ENCODE measurements at places on chromosomes 7 and 10.

GRCh38 chr7:157016352-157017041 is 6.0 kb upstream of the MNX1 start:
- no peak for DNase-seq

GRCh38 chr10:63977329-63977923 is 456.2 kb downstream of the REEP3 start:
- DNase-seq = no peak

- no peak for DNase-seq
Observed at GRCh38 chr10:128160297-128160711, 34.1 kb upstream of the MKI67 start.

DNA sequence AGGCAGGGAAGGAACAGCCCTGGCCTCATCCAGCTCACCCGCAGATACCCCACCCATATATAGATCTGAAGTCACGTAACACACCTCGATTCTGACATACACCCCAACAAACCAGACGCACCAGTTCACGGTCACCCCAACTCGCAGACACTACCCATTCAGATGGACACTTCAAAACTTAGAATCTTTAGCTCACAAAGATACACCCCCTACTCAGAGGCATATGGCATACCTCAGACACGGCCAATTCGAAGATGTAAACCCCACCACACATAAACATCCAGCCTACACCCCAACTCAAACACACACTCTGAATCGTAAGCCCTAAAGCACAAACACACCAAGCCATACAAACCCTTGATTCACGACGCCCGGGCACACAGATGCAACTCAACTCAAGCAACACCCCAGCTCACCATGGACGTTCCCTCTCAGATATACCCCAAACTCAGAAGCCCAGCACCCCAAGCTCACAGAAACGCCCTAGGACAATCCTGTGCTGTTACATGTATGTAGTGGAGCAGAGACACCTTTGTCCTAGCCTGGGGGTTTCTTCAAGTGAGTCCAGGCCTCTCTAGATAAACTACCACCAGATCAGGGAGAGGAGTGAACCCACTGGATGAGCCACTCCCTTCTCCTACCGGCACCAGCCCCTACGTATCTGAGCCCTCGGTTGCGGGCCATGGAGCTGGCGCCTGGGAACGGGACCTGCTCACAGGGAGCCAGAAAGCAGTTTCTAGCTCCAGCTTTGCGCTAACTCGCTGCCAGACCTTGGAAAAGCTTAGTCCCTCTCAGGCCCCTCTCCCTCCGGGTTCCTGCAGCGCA is 8.8 kb downstream of the PSD start:
- DNase-seq = no peak

DNA sequence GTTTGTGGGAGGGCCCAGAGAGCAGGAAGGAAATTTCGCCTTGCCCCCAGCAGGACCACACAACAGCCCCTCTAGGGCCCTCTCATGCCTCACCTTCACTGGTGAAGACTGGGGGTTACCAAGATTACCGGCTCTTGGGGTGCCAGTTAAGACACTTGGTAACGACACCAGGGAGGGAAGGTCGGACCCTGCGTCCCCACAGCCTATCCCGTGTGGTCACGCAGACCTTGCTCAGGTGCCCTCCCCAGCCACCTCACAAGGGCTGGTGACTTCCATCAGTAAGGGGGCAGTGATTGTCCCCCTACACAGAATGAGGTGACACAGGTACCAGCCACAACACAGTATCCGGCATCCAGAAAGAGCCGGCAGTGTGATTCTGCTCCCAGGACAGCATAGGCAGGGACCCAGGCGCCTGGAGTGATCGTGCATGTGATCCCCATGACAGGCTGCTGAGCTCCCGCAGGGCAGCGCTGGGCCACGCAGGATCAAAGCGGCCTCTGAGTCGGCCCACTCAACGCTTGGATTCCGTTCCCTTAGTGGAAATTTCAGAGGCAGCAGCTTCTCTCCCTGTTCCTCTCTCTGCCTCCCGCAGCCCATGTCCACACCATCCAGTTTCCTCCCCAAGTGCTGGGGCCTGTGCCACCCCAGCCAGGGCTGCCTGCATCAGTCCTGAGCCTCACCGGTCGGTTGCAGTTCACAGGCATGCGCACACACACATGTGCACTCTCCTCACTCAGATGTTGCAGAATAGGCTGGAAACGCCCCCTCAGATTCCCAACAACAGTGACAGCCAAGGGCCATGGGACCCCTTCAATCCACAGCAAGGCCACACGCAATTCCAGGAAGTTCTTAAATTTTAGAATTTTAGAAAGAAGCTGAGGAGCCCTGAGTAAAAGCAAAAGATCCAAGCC is 35.8 kb downstream of the CAMK2B start:
- peak; percentile 40 for DNase-seq

DNA sequence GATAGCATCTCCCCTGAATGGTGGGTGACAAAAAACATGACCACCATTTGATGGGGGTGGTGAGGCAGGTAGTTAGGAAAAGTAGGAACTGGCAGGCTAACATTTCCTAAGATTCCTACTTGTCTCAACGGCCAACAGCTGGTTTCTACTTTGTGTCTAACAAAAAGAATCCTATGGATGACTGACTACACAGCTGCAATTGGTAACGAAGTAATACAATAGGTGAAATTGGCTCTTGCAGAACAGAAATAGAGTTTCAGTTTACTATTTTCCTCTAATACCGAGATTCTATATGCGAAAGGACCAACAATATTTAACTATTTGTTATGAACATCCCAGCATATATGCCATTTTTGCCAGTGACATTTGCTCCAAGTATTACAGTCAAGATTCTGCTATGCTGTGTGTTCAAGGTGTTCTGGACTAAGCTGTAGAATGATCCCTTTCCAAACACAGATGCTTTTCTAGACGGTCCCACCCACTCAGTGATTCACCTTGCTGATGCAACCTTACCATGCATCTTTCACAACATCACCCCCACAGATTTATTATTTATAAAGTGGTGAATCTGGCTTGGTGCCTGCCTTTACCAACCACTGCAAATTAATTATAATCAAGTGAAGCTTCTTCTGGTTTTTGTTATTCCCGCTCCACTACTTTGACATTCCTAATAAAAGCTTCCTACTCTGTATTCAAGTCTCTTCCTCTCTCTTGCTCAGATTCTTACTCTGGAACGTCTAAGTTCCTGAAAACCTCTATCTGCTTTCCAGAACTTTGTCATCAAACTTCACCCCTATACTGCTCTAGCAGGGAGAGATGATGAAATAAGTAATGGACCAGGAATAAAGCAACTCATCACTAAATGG is 16.8 kb downstream of the BBIP1 start:
- DNase-seq = no peak

- DNase-seq = no peak
Observed at GRCh38 chr7:17855202-17855601, 85.1 kb downstream of the SNX13 start.

GRCh38 chr7:128912281-128912680 is 1.8 kb upstream of the KCP start:
- DNase-seq = no peak

- DNase-seq = no peak
Observed at GRCh38 chr10:4255751-4256150, 470.7 kb upstream of the KLF6 start.

DNA sequence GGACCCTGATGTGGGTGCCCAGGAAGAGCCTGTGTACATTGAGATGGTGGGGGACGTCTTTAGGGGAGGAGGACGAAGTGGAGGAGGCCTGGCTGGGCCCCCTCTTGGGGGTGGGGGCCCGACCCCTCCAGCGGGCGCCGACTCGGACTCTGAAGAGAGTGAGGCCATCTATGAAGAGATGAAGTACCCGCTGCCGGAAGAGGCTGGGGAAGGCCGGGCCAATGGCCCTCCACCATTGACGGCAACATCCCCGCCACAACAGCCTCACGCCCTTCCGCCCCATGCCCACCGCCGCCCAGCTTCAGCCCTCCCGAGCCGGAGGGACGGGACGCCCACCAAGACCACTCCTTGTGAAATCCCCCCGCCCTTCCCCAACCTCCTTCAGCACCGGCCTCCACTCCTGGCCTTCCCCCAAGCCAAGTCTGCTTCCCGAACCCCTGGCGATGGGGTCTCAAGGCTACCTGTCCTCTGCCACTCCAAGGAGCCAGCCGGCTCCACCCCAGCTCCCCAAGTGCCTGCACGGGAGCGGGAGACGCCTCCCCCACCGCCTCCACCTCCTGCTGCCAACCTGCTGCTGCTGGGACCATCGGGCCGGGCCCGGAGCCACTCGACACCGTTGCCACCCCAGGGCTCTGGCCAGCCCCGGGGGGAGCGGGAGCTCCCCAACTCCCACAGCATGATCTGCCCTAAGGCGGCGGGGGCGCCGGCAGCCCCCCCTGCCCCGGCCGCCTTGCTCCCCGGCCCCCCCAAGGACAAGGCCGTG is 4.8 kb downstream of the NYAP1 start:
- no peak for DNase-seq

DNA sequence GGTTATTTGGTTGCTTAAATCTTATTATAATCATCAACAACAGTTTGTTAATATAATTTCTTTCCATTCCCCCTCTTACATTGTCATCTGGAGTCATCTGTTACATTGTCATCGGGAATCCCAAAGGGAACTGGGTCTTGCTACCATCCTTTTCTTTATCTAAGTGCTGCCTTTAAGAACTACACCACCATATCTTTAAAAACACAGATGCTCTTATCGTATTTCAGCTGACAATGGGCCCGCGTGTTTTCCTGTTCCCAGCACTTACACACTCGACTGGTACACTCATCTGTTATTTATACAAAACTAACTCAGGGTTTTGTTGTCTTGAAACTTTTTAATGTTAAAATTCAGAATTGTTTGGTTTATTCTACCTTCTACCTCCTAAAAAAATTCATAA is 256.2 kb upstream of the MGMT start:
- DNase-seq = no peak

DNA sequence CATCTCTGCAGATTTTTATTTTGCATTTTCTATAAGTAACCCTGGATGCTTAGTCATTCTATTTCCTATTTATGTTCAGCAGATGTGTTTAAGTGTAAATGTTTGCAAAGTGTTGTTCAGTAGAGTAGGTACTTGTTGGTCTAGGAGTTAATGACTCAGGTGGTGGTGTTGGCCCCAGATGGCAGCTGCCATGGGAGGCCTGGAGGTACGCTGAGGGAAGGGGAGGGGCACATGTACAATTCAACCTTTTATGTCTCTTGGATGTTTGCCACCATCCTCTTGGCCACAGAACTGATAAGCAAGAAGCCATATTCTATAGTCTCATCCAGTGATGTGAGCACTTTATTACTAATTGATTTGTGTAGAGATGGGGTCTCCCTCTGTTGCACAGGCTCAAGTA is 68.1 kb upstream of the SLC39A12 start:
- DNase-seq = no peak

DNA sequence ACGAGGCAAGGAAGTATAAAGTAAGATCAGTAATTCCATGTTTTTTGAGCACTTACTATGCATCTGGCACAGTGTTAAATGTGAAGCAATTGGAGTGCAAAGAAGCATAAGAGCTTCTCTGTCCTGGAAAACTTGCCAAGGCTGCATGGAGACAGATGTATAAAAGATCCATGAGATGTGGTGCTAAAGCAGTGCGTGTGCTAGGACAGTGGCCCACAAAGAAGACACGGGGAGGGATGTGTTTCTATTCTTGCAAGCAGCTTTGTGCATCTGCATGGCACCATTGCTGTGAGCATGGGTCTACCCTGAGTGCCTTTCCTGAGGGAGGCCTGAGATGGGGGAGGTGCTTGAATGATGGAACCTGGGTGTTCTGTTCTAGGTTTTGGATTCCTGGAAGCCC is 5.1 kb upstream of the CDHR3 start:
- DNase-seq = no peak

DNA sequence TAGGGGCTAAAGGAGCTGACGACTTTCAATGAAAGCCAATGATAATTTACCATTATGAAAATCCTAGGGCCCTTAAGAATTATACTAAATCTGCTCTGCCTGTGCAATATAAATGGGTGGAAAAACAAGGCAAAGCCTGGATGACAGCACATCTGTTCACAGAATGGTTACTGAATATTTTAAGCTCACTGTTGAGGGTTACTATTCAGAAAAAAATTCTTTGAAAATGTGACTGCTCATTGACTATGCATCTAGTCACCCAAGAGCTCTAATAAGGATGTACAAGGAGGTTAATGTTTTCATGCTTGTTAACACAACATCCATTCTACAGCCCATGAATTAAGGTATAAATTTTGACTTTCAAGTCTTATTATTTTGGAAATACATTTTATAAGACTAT is 8.9 kb downstream of the DKK1 start:
- no peak for DNase-seq

- no peak for DNase-seq
Observed at GRCh38 chr7:2691011-2691707, 3.2 kb downstream of the AMZ1 start.

DNA sequence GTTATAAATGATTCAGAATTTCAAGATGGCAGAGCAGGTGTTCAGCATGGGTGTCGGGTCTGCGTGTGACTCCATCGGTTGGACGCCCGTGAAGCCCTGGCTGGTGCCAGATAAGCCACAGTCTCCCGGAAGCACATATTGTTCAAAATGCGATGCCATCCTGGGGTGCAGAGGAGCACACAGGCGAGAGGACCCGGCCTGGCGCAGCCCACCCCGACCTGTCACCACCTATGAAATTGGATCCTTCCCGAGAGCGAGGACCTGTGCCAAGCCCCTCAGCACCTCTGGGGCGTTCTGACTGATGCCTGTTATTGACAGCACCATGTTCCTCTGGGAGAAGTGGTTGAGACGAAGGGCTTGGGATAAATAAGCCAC is 110.1 kb downstream of the ACTR3B start:
- DNase-seq = no peak

- DNase-seq = no peak
Observed at GRCh38 chr10:26214004-26214403, 2.6 kb upstream of the GAD2 start.

- DNase-seq = no peak
Observed at GRCh38 chr10:283916-284356, 148.7 kb downstream of the ZMYND11 start.

GRCh38 chr10:34147641-34148304 is 667.3 kb downstream of the PARD3 start:
- DNase-seq = peak; percentile 49

- DNase-seq = no peak
Observed at GRCh38 chr10:132865171-132865631, 77.2 kb downstream of the CFAP46 start.

DNA sequence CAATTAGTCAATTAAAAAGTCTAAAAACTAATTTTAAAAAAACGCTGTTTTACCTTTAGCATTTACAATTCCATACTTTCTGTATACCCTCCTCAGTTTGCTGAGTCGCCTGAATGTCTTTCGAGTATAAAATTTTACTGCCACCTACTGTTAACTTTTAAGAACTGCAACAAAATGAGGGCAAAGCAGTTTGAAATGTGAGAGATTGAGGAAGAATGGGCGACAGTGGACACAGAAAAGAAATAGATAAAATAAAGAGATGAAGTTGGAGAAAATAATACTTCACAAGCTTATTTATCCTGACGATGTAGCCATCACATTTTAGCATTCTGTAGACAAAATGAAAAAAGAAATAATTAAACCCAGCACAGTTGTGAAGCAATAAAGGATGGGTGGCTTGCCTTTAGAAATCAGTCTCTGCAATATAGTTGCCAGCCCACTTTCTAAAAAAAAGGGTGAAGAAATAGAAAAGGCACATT is 110.8 kb upstream of the PTN start:
- no peak for DNase-seq
